ENCODE measurements at places on chromosomes 4 and X.

GRCh38 chr4:151712777-151713176, 48.0 kb downstream of the GATB start:
- no peak for DNase-seq

- no peak for DNase-seq
Measured at GRCh38 chr4:4323705-4324534, 33.9 kb downstream of the ZBTB49 start.

DNA sequence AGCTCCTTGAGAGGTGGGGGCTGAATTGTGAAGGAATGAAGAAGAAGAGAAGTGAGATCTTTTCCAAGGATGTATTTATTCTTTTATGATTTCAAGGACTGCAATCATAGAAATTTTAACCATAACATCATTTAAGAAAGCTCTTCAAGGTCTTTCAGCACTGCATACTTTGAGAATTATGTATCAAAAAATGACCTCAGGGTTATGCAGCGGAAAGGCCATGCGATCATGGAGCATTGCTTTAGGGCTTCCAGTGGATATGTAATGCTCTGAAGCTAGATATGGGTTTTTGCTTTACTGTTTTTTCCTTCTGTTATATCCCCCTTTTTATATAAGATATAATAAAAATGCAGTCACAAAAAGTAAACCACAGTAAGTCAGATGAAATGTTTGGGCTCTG, 38.7 kb downstream of the SGMS2 start:
- no peak for DNase-seq

DNA sequence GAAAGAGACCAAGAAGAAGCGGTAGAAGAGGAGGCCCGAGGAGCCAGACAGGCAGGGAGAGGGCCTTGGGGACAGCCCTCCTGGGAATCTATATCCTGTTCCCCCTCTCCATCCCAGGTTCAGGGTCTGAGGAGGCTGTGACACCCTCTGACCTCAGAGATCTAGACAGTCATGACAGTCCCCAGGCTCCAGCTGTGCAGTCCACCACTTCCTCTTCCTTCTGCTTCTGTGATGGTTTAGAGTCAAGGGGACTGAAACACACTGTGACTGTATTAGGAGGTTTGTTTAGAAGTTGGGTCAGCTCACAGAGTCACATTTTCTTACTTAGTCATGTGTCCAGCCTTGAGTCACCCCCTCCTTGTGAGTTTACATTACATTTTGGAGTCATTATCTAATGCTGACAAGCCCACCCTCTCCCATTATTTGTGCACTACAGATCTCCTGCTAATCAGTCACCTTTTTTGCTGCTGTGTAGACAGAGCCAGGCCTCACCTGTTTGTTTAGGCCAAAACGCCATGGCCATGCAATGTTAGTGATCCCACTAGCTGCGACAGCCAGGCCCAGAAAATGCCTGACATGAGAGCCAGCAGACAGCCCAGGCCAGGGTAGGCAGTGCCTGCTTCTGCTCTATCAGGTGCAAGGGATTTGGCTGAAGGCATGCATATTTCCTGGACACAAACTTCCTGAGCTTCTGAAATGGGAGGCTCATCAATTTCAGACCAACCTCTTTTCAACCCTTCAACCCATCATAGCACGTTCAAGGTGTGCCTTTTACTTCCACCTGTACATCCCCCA, 26.0 kb downstream of the MANBA start:
- no peak for DNase-seq

DNA sequence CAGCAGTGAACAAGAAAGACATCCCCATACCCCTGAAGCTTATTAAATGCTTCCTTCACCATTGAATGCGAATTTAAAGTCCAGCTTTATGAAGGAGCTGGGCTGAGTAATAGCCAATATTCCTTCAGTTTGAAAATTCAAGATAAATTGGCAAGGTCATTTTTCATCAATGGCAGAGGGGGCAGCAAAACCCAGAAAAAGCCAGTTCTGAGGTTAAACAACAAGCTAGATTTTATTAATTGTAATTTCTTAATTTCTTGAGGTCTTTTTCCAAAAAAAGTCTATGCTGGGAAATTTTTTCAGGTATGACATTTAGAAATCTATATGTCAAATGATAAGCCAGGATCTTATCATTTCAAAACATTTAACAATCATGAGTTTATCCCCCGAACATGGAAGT, 808.9 kb downstream of the RPA4 start:
- DNase-seq: no peak

DNA sequence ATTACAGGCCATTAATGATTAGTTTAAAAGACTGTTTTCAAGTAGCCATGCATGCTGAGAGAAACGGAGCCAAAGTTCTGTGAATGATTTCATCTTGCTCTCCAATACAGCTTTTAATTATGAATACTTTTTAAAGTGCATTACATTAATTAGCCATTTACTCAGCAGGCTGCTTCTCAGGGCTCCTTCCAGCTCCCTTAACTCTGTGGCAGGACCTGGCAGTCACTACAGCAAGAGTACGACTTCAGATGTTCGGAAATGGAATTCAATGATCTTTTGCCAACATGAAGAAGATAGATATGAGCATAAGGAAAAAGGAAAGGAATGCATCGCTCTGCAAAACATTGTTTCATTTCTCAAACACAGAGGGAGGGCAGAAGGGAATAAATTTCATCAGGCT, 987.2 kb downstream of the PDHA2 start:
- no peak for DNase-seq

- no peak for DNase-seq
Measured at GRCh38 chr4:166312166-166312565, 439.1 kb downstream of the TLL1 start.

DNA sequence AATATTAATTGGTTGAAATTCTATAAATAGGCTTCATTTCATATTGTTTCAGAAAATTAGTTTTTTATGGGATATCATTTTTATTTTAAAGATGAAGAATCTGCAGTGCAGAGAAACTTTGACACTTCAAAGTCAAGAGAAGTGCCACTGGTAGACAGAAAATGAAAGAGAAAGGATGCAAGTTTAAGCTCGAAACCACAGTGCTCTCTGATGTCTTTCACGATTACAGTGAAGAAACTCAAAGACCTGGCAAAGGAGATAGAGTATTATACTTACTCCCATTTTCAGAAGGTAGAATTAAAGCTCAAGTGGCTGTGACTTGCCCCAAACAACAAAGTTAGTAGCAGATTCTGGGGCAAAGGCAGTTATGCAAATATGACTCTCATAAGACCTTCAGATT, 745.4 kb downstream of the TECRL start:
- no peak for DNase-seq

DNA sequence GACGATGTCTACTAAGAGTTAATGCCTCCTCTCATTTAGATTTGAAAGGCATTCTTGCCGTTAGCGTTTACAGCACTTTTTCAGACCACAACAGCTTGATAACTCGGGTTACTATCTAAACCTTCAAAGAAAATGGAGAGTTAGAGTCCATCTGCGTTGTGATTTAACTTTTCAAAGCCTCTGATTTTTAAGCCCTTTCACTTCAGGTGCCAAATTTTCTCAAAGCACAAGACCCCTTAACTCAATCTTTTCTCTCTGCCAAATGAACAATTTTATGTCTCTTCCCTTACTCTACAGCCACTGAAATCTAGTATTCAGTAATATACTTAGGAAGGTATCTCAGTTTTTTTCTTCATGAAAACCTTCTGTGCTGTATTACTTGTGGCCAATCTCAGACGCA, 310.5 kb downstream of the TENM3 start:
- DNase-seq: no peak

DNA sequence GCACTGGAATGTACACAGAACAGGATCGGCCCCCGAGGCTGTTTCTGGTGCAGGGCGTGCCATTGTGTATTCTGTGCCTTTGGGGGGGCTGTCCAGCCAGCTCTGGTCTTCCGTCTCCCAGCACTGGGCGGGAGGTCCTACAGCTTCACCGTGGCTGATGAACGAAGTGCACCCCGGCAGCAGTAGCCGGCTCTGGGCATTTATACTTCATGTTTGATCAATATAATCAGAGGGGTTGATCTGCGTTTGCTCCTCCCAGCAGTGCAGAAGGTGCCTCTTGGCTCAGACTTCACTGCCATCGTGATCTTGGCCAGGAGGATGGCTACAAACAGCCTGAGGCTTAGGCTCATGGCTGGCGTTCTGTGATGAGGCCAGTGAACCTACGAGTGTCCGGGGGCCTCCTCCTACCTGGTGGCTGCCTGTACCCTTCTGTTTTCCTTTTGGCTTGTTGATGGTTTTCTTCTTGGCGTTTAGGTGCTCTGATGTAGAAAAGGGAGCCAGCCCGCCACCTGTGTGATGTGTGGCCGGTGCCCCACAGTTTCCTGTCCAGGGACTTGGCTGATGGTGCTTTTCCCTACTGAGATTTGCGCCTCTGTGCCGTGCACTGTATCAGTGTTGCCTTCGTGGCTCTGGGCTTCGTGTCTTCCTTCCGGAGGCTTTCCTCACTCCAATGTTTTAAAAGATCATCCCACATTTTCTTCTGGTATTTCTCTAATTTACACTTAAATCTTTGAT, 31.2 kb upstream of the HGFAC start:
- DNase-seq: no peak

DNA sequence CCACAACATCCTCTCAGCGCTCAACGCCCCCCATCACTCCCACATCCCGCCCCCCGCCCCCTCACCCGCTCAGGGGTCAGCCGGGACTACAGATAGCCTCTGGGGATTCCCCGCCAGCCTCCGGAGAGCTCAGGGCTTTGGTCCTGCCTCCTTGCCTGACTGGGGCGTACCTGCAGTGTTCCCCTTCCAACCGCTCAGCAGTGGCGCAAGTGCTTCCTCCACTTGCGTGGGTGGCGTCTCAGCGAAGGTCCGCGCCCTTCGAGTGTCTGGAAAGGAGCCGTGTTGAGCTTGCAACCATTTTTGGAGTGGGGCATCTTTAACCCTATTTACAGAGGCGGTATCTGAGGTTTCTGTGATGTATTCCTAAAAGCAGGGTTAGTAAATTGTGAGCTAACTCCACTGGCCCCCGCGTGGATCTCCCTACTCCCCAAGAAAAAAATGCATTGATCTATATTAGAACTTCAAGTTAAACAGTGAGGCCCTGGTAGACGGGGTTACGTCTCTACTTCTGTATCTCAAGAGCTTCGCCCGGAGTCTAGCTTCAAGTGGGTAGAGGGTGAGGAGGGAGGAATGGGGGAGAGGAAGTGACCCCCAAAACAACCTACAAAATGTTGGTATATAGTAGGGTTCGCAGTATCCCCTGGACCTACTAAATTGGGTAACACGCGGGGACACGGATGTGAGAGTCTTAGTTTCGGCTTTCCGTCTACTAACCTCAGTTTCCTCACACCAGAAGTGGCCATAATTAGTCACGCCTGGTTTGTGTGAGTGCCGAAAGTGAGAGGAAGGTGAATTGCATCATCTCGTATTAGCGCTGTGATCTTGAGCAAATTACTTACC, 16.1 kb downstream of the NKX3-2 start:
- no peak for DNase-seq

DNA sequence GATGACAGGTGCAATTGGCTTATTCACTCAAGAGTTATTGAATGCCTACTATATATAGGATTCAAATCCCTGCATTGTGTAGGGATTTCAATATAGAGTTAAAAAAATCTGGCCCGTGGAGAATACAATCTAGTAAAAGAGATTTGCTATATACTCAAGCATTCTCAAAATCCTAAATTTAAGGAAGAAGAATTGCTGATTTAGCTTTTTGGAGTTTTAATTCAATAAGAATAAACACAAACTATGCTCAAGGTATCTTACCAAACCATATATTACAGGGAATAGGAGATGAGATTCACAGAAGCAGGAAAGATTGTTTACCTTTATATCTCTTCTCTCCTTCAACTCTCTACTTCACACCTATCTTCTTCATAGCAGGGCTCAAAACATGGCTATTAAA, 476.8 kb downstream of the PACRGL start:
- DNase-seq: no peak

DNA sequence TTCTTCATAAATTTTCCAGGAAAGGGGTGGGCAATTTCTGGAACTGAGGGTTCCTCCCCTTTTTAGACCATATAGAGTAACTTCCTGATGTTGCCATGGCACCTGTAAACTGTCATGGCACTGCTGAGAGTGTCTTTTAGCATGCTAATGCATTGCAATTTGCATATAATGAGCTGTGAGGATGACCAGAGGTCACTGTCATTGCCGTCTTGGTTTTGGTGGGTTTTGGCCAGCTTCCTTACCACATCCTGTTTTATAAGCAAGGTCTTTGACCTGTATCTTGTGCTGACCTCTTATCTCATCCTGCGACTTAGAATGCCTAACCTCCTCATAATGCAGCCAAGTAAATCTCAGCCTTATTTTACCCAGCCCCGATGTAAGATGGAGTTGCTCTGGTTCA, 577.8 kb downstream of the NLGN4X start:
- no peak for DNase-seq

- DNase-seq: peak; percentile 70
Measured at GRCh38 chr4:1579001-1579900, 104.9 kb downstream of the FAM53A start.

- no peak for DNase-seq
Measured at GRCh38 chr4:14069886-14070285, 442.4 kb upstream of the BOD1L1 start.

DNA sequence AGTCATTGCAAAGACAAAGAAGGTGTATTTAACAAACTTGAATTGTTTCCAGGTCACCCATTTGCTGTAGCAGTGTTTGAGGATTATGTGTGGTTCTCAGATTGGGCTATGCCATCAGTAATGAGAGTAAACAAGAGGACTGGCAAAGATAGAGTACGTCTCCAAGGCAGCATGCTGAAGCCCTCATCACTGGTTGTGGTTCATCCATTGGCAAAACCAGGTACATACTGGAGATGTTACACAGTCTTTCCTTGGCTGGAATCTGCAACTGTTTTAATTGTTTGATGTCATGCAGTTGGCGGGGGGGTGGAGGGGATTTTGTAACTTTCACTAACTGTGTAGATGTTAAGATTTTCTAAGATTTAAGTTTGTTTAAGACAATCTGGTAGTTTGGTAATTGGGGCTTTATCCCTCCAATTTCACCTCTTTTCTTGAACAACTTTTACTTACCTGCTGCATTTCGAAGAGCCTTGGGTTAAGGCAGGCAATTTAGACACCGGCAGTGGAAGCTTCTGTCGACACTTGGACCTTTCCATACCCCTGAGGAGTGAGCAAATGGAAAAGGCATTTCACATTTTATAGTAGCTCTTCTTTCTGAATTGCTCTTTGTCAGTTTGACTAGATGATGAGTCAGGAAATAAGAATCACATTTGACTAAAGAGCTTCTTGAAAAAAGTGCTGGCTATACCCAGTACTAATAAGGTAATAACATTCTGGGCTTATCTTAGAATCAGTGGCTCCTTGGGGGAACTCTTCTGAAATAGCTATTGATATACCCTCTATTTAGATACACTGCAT, 67.4 kb downstream of the EGF start:
- no peak for DNase-seq

DNA sequence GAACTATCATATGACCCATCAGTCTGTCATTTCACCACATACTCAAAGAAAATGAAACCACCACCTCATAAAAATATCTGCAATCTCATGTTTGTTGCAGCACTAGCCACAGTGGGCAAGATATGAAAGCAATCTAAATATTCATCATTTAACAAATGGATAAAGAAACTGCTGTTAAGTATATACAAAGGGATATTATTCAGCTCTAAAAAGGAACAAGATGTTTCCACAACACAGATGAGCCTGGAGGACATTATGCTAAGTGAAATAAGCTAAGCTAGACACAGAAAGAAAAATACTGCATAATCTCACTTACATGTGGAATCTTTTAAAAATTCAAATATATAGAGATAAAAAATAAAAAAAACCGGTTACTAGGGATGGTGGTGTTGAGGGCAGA, 108.2 kb upstream of the BRWD3 start:
- DNase-seq: no peak
